ENCODE measurements at places on chromosomes 12 and 14.
A peak's percentile ranks its signal among the peaks of the same experiment; 100 is the strongest.

- no peak for DNase-seq
Observed at GRCh38 chr12:42180990-42181596, 36.4 kb upstream of the GXYLT1 start.

GRCh38 chr14:89013698-89014568 lies 189.5 kb downstream of the TTC8 start:
- no peak for DNase-seq

GRCh38 chr14:105168093-105168420 lies 519 bp downstream of the JAG2 start:
- DNase-seq: no peak

GRCh38 chr14:71733210-71733883 lies 198.9 kb upstream of the RGS6 start:
- DNase-seq: peak; percentile 56

DNA sequence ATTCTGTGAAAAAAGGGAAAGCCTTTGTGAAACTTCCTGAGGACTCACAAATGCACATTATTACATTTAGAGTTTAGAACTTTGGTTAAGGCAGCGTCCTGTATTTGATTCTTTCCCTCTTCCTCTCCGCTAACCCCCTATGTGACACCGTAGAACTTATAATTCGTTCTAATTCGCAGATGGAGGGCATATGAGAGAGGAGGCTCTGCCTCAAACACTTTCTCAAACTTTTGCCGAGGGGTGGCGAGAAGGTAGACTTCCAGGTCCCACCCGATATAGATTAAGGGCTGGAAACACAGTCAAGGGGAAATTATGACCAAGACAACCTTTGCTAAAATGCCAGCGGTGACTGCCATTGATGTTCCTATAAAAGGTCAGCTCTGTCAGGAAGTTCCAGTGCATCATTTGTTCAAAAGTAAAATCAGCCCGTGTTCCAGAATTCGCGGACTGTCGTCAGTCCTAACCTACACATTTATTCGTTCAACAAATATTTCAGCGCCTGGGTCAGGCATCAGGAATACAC lies 904 bp upstream of the PAPOLA start:
- DNase-seq: peak; percentile 0

DNA sequence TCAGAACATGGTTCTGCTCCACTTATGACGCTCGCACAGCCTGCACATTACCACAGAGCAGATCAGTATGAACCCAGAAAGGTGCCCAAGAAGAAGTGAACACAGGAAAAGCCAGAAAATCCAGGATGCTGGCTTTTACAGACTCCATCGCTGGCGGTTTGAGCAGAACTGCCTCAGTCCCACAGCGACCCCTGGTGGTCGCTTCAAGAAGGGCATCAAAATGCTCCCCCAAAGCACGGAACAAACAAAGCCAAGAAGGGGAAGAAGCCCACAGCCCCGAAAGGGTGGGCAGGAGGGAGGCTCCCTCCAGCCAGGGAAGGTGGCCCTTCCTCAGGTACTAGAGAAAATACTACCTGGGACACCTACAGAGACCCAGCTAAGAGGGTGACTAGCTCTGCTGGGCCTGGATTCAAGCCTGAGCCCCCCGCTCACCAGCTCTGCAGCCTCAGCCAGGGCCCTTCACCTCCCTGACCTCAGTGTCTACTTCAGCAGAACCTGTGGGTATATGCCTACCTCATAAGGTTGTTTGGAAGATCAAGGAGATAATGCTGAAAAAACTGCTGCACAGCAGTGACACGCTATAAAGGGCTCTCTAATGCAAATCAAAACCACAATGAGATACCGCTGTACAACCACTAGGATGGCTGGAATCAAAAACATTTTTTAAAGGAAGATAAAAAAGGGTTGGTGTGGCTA lies 98.1 kb downstream of the NCOR2 start:
- DNase-seq: no peak

GRCh38 chr14:33962016-33962415 lies 11.1 kb upstream of the EGLN3 start:
- no peak for DNase-seq

All from brain microvascular endothelial cell (primary cell).